CD4-positive, alpha-beta T cell treated with Interleukin-2 at 100 ng/mL for 4 hours (primary cell): ENCODE measurements at places on chromosomes 11 and 22.

DNA sequence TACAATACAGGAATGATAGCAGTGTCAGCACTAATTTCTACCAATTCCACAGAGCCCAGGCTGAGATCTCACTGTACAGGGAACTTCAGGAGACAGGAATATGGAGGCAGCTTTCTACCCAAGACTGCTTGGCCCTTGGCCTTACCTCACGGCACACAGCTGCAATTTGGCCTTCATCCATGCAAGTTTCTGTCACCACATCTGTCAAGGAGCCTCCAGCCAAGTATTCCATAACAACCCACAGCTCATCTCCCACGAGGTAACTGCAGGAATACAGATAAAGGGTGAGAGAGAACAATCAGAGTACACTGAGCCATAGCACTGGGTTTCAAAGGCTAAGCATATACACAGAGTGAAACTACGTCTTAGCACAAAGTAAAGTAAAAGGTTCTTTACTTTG is 39.0 kb upstream of the GDPD4 start:
- DNase-seq, result no peak

GRCh38 chr11:107184986-107185385 is 166.7 kb upstream of the GUCY1A2 start:
- no peak for DNase-seq

GRCh38 chr11:118914987-118915386 is 10.7 kb downstream of the BCL9L start:
- DNase-seq, result no peak

- DNase-seq, result no peak
Measured at GRCh38 chr11:29641201-29641600, 375.6 kb downstream of the KCNA4 start.

GRCh38 chr11:35945137-35945518 is 1.3 kb downstream of the LDLRAD3 start:
- no peak for DNase-seq

GRCh38 chr11:35864131-35864530 is 79.7 kb upstream of the LDLRAD3 start:
- no peak for DNase-seq

DNA sequence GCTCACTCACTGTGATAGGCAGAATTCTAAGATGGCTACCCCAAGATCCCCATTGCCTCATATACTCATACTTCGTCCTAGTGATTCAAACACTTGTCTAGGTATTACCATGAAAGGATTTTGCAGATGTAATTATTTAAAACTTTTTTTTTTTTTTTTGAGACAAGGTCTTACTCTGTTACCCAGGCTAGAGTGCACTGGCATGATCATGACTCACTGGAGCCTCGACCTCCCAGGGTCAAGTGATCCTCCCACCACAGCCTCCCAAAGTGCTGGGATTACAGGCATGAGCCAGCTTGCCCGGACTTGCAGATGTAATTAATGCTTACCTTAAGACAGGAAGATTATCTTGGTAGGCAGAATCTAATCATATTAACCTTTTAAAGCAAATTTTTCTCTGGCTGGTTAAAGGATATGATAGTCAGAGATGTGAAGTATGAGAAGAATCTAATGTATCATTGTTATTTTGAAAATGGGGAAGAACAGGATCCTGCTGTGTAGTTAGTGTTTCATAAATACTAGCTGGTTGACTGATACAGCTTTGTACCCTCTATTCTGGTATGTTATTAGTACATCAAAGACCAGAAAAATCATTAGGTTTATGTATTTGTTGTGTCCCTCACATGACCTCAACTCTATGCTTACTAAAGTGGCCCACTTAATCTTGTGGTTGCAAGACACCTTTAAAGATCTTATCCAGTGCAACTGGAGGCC is 35.5 kb downstream of the C2CD3 start:
- no peak for DNase-seq

GRCh38 chr11:31414338-31414737 is 44.7 kb downstream of the DNAJC24 start:
- DNase-seq, result no peak

- no peak for DNase-seq
Measured at GRCh38 chr11:35292279-35292678, 127.1 kb downstream of the SLC1A2 start.

DNA sequence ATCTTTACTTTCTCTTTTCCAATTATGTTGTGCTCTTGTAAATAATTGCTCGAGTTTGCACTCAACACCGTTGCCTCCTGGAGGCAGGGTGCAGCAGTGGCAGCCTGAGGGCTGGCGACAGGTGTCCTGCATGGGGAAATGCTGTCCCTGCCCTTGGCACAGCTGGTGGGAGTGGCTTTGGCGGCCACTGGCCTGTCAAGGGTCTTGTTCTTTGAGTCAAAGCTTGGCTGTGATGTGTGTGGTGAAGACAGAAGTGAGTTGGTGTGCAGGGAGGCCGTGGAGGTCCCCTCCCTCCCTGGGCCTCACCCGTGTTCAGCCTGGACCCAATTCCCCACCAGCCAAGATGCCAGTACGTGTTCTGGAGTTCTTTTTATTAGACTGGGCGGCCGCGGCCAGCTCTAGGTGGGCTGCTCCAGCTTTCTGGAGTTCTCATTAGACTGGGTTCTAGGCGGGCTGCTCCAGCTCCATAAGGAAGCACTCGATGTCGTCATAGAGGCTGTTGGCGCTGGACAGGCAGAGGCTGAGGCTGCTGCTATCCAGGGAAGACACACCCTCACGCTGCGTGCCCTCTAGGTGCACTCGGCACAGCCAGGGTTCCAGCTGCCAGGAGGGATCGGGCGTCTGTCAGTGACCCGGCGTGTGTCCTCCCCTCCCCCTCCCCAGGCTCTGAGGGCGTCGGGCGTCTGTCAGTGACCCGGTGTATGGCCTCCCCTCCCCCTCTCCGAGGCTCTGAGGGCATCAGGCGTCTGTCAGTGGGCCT is 3.4 kb downstream of the IRF7 start:
- no peak for DNase-seq

- DNase-seq, result no peak
Measured at GRCh38 chr11:118082880-118083552, 3.7 kb downstream of the SMIM35 start.

- DNase-seq, result no peak
Measured at GRCh38 chr22:46574993-46575910, 37.8 kb upstream of the CELSR1 start.

GRCh38 chr11:59766542-59767224 is 11.5 kb downstream of the STX3 start:
- DNase-seq, result no peak

DNA sequence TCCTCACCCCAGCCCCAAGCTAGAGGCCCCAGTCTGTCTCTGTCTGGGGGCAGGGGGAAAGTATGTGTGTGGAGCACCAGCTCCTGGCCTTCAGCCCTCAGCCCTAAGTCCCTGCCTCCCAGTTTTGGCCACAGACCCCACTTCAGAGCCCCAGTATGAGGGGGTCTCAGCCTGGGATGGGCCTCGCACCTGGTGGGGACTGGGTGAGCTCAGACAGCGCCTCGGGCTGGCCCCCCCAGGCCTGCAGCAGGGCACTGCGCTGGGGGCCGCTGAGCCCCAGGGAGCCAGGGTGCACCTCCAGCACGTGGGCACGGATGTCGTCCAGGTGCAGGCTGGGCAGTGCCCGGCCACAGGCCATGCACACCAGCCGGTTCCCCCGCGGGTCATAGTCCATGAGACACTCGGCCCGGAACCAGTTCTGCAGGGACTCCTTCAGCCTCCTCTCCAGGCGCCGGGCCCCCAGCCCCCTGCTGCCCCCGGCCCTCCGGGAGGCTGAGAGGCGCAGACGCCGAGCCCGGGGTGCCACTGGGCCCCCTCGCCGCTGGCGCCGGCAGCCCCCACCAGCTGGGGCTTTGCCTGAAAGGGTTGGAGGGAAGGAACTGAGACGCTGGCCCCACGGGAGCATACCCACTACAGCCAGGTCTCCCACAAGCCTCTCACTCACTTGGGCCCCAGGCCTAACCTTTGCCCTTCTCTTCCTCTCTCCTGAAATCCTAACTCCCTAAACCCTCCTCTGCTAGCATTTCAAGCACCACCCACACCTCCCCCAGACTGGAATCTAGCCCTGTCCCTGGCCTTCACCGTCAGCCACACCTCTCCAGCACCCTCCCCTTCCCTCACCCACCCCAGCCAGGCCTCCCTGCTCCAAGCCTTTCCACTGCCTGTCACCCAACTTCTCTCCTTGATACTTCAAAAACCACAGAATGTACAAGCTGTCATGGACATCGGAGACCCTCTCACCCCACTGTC is 3.6 kb downstream of the ZFTA start:
- no peak for DNase-seq

DNA sequence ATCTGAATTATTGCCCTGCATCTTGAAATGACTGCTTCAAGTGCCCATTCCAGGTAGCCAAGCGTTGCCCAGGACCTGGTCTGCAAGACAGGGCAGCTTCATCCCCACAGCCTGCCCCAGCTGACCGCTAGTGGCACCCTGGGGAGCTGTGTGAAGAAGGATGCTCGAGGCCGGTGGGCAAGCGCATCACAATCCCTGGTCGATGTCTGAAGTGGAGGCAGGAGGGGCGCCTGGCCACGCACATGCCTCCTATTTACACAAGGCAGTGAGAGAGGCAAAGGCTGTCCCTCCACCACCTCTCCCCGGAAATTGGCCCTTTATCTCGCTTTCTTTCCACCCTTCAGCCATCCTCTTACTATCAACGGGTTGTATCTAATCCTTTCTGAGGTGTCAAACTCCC is 28.1 kb upstream of the PHF21A start:
- no peak for DNase-seq

DNA sequence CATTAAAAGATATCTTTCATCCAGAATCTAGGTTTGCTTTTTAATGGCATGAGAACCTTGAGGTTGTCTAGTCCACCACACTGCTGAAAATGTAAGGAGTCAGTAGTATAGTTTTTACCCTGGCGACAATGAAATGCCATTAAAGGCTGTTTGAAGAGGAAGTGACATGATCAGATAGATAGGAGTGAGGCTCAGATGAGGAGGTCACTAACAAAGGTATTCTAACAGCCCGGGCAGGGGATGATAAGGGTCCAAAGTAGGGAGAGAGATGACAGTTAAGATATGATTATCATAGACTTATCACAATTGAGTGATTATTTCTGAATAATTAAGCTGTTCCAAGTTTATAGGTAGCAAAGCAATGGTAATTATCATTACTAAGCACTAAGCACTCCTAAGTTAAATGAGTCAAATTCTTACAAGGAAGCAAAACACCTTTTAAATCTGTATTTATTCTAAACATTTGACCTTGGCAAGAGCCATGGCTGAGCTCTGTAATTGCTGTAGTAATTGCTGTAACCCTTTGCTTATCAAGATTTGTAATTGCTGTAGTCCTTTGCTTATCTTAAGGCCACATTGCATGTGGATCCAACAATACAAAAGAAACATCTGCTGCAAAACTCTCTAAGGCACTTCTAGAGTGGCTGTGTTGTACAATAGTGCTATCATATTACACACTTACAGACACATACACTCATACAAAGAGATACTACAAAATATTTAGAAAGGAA is 92.6 kb downstream of the ENTHD1 start:
- DNase-seq, result no peak

GRCh38 chr11:61531044-61531443 is 22.5 kb downstream of the LRRC10B start:
- no peak for DNase-seq

DNA sequence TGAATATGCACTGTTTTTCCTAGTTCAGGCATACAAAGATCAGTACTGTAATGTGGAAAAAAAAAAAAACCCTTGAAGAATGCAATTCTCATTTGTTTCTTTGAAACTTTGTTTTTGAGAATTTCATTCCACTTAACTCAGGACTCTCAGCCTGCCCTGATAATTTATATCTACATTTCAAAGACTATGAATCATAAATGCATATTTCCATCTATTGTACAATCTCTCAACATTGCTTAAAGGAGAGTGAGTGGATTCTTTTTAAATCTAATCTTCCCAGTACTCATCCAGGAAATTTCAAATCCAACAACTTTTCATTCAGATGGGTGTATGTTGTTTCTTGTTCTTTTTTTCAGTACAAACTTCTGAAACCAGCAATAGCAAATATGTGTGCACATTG is 322.2 kb upstream of the DDI1 start:
- no peak for DNase-seq

GRCh38 chr11:16843294-16843693 is 104.8 kb downstream of the C11orf58 start:
- DNase-seq, result no peak

DNA sequence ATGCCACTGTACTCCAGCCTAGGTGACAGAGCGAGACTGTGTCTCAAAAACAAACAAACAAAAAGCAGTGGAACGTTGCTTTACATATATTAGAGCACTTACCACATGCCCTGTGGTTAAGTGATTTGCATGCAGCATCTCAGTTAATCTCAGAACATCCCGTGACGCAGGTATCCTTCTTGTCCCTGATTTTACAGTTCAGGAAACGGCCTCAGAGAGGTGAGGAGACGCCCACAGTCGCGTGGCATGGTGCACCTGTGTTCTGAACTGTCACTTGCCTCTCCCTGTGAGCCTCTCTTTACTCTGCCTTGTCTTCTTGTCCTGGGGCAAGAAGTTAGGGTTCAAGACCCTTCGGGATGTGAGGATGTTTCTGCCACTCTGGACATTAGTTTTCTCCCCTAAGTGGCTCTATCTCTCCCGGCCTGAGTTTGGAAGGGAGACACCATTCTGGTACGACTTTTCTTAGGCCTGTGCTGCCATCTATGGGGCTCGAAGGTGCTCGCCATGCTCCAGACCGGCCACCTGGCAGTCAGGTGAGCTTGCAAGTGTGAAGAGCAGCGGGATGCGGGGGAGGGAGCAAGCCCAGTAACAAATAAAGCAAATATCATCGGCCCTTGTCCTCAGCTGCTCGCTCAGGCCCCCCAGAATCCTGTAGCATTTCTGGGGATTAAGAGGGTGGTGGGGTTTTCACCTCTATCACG is 25.6 kb downstream of the YWHAH start:
- DNase-seq, result peak; percentile 69

GRCh38 chr11:104668797-104669463 is 229.3 kb downstream of the CASP12 start:
- DNase-seq, result peak; percentile 32
